BJ (cell line): ENCODE measurements at places on chromosomes 16 and 17. TPM values are rescaled to one million over a fixed set of nuclear protein-coding genes. Genes with fewer than 3 reads are reported as not detected.

DNA sequence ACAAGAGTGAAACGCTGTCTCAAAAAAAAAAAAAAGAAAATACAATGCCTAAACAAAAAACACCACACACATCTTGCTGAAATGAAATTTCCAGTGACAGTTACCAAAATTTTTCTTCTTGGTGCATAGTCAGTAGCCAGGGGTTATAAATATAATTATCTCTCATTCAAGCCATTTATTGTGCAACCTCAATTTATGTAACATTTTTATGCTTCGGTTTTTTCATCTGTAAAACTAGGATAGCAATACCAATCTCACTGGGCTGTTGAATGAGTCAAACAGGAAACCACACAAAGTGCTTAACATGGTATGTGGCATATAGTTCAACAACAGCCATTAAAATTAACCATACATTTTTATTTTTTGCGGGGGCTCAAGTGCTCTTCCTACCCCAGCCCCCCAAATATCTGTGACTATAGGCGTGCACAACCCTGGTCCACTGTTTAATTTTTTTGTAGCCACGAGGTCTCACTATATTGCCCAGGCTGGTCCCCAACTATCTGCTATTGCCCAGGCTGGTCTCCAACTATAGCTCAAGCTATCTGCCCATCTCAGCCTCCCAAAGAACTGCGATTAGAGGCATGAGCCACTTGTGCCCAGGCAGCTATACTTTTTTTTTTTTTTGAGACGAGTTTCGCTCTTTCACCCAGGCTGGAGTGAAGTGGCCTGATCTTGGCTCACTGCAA is 2.6 kb downstream of the COG4 start:
- no peak for DNase-seq

DNA sequence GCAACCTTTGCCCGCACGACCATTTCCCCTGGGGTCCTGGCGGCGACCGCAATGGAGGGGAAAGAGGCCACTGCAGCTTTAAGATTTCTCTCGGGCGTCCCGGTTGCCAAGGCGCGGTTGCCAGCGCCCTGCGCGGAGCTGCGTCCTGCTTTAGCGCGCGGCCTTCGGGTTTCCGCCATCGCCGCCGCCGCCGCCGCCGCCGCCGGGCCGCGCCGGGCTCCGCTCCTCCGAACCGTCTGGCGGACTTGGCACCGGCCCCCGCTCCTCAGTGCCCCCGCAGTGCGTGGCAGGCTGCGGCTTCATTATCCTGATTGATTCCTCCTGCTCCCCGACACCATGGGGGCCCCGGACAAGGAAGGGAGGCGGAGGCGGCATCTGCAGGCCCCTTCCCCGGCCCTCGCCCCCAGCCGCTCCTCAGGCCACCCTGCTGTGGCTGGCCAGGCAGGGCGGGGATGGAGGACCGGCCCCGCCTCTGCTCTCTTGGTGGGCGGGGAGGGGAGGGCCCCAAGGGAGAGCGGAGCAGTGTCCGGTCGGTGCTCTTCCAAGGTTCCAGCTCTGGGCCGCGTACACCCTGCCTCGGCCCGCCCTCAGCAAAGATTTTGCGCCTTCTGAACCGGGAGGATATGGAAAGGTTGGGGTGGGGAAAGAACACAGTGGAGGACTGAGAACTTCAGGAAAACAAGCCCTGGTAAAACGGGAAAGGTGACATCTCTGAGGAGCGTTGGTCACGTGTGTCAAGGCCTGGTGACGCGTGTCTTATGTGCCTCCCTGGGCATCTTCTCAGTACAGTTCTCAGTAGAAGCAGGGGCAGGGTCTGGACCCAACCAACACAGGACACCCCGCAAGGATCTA is 34.0 kb downstream of the NEUROD2 start:
- peak; percentile 29 for DNase-seq

Gene NAGLU
- polyA plus RNA-seq: 16.3 and 45.3 TPM in 2 replicates

Gene C16orf46
- 0.43 and 0.87 TPM in 2 replicates for polyA plus RNA-seq

DNA sequence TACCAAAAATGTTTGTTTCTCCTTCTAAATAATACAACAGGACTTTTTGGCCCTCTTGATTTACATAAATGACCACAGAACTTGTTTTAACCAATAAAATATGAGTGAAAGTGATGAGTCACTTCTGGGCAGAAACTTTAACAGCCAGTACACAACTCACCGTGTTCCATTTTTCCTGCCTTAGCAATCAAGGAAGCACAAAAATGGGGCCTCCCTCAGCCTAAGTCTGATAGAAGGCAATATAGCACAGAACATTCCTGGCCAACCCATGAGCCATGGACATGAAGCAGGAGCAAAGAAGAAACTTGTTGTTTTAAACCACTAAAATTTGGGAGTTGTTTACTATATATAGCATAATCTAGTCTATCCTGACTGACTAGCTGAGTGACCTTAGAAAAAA is 61.1 kb upstream of the MTMR4 start:
- DNase-seq: peak; percentile 9

DNA sequence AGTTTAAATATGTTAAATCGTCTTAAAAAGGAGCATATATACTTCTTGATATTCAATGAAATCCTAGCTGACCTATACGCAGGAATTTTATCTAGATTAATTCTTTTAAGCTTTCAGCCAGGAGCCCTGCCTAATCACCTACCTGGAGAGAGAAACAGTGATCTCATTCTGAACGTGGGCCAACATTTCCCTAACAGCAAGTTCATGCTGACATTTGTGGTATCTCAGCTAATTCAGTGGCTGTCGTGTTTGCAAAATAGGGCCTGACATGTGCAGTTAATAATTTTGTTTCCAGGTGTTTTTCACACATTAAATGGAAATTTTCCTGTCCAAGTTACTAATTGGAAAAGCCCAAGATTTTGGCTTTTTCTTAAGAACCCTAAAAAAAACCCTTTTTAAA is 17.4 kb downstream of the KRT24 start:
- DNase-seq: no peak

- DNase-seq: no peak
These were observed 40.8 kb upstream of the MYLK3 start for GRCh38 chr16:46788891-46789474.

- DNase-seq: no peak
These were observed 23.8 kb downstream of the ADCY7 start for GRCh38 chr16:50289950-50290764.

GRCh38 chr16:30697264-30698138 is 1.5 kb upstream of the SRCAP start:
- DNase-seq: no peak

GRCh38 chr17:44749980-44750318 is 8.8 kb upstream of the ADAM11 start:
- DNase-seq: no peak

GRCh38 chr17:40060887-40061608 is 1.7 kb upstream of the THRA start:
- DNase-seq: no peak

Gene SDR42E2
- not detected in 2 replicates for polyA plus RNA-seq

DNA sequence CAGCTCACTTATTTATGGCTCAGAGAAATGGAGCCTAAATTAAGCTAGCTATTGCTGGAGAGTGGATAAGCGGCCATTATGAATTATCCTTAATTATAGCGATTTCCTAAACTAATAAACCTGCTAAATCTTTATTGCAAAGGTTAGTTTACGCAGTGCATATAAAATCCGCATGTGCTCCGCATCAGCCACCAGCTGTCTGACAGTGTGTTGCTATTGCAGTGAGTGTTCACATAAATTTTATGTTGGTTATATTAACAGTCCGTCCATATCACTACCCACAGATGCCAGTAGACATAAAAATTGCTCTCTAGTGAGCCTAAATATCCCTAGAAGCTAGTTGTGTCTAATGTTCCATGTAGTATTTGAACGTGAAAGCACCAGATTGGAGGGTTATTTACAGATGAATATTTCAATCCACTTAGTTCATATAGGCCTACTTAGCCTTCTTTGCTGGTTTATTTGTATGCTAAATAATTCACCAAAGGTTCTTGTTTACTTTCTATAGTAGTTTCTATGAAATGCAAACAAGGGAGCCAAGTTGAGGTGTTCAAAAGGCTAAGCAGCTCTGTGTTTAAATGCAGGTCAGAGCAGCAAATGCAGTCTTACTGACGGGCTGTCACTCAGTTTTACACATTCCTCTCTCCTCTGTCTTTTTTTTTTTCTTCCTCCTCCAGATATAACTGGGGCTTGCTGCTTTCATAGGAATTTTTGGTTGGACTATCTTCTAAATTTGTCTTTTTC is 219.1 kb downstream of the IRX3 start:
- no peak for DNase-seq

GRCh38 chr17:48738424-48738802 is 9.9 kb upstream of the HOXB13 start:
- no peak for DNase-seq

- no peak for DNase-seq
These were observed 46.6 kb upstream of the GRIN2A start for GRCh38 chr16:10228779-10229178.

Gene KCNJ12
- polyA plus RNA-seq: 0.05 and 0.13 TPM in 2 replicates

Gene NHLRC4
- polyA plus RNA-seq: 0.31 and 0.66 TPM in 2 replicates

Gene OTOA
- 0.04 TPM in 1 of 2 replicates, not detected in the other for polyA plus RNA-seq

- no peak for DNase-seq
These were observed 2.5 kb upstream of the IGSF6 start for GRCh38 chr16:21654881-21655280.

GRCh38 chr16:22117609-22118008 is 25.3 kb downstream of the VWA3A start:
- DNase-seq: no peak

Gene DOC2A
- 0.26 and 0.64 TPM in 2 replicates for polyA plus RNA-seq

DNA sequence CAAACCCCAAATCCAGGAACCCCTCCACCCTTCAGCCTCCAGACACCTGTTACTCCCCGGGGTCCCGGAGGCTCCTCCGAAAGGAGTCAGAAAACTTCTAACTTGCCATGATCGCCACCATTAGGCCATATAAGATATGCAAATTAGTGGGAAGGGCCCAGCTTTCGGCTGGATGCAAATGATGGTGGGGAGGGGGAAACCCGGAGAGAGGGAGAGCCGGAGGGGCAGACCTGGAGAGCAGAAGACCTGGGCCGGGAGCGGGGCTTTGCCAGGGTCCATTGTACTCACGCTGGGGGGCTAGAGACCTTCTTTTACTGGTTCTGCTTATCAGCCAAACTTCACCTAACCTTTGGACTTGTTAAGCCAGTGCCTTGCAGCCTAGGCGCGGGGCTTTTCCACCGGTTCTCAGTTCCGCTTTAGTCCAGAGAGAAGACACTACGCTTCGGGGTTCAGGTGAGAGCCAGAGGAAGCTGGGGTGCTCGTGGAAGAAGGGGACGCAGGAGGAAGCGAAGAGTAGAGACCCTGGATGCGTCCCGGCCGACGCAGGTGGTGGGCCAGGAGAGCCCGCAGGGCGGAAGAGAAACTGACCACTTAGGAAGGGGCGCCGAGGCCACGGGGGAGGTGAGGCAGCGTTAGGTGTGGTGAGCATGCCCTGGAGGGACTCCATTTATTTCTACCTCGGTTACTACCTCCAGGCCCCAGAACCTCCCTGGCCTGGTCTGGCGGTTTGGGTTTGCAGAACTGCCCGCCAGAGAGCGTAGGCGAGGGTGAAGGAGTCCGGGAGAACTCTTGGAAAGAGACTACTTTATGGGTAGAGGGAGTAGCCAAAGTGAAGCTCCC is at the start of gene HNF1B:
HNF1B (minus strand) TSS at position 99 of the 840 bp plus-strand sequence. CDS start 175 bp downstream, outside the sequence.
- DNase-seq: no peak

DNA sequence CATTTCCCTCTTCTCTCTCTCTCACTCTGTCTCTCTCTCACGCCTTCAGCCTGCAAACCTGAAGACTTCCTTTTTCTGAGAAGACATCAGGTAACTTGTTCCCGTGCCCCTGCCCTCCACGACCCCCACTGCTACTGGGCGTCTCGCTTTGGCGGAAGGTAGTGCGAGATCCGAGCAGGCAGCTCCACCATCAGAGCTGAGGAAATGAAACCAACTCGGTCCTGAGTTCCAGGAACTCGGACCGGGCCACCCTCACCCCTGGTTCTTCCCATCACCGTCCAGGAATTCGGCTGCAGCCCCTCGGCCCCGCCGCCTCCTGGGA is 585 bp downstream of the MLKL start:
- no peak for DNase-seq

- DNase-seq: no peak
These were observed 17.8 kb downstream of the MBTPS1 start for GRCh38 chr16:84098939-84099338.

Gene GAA
- polyA plus RNA-seq: 3.3 and 5.7 TPM in 2 replicates
